ENCODE measurements at places on chromosomes 7 and 10. TPM values are rescaled to one million over a fixed set of nuclear protein-coding genes. Genes with fewer than 3 reads are reported as not detected.

GRCh38 chr7:47888371-47889265 lies 59.6 kb downstream of the PKD1L1 start:
- DNase-seq, result no peak

DNA sequence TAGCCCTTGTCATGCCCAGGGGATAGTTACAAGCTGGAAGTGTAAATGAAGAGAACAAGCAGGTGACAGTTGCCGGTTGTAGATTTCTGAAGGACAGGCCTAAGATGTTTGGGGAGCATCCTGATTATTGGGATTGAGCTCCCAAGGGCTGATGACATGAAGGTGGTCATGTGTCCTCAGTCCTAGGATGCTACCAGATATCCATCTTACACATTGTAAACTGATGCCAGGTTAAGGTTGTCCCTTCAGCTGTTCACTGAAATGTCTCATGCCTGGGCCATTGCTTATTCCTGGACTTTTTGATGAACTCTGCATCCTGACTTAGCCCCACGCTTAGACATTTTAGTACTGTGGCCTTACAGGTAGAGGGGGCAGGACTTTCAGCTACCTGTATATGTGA lies 1.3 kb downstream of the ZMIZ2 start:
- DNase-seq, result no peak

DNA sequence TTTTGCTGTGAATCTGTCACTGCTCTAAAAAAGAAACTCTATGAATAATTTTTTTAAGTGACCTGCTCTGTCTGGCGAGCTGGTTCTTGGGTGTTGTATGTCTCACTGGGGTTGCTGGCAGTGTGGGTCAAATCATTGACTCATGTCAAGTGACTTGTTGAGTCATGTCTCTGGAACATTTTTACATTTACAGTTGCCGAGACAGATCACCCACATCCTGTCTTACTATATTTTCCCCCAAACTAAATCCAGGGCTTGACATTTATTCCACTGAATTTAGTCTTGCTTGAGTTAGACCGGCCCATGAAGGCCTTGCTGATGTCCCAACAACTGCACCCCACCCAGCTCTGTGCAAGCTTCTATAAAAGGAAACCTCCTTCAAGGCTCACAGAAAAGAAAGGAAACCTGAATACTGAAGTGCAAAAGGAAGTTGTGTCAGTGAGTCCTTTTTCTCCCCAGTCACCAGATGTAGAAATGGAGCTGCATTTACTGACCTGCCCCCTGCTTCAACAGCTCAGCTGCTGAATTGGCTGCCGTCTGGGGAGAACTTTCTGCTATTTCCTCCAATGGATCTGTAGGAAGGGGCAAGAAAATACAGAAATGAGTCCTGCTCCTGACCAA lies 290.3 kb downstream of the TNS3 start:
- peak; percentile 98 for DNase-seq

Gene SUN3
- not detected for polyA plus RNA-seq

DNA sequence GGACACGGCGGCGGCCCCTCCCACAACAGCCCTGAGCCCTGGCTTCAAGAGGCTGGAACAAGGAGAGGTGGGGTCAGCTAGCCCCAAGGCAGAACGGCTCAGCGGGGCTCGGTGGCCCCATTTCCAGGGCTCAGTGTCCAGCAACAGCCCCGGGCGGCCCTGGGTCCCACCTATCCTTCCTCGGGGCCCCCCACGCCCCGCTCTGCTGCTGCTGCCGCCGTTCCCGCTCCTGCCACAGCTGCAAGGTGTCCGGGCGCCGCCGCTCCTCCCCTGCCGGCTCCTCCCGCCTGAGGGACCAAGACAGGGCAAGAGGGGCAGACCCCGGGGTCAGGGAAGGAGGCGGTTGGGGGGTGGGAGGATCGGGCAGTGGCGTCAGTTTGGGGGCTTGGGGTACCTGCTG lies 3.4 kb upstream of the SAP25 start:
- DNase-seq, result no peak

GRCh38 chr7:5230265-5231067 lies 40.4 kb downstream of the WIPI2 start:
- DNase-seq, result no peak

DNA sequence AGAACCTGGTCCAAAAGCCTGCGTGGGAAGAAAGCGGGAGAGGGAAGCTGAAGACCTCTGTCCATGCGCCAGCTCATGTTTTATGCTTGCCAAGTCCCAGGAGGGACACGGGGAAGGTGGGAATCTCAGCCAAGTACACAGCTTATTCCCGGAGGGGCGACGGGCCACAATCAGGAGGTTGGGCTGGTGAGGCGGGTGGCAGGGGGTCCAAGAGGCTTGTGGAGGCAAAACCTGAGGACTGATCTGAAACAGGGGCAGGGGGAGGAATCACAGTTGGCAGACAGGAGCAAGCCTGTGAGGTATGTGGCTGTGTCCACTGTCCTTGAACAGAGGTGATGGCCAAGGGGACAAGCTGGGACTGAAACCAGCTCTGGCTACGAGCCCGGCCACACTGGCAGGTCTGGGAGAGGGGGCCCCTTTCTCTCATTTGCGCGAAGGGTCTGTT lies 38.0 kb upstream of the LEP start:
- DNase-seq, result no peak

DNA sequence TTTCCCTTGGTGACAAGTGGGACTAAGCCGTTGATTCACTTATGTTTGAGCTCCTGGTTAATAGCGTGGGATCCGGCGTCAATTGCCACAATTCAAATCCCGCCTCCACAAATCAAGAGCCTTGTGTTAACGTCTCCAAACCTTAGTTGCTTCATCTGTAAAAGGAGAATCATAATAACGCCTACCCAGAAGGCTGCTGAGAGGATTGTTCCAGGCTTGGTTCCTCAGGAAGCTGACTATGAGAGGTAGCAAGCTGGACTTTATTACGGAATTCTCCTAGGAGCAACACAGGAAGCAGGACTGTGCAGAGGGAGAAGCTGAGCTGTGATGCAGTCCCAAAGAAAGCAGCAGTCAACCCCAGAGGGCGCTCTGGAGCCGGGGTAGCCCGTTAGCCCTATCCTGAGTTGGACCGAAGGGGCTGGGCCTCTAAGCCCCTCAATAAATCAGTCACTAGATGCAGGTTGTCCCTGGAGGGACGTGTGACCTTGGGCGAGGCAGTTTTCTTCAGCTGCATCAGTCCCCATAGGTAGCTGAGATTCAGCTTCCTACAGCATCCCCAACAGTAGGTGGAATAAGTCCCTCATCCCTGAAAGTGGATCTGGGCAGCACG lies 6.9 kb upstream of the BAG3 start:
- no peak for DNase-seq

Gene FAM53B
- polyA plus RNA-seq, result 4.0 TPM

DNA sequence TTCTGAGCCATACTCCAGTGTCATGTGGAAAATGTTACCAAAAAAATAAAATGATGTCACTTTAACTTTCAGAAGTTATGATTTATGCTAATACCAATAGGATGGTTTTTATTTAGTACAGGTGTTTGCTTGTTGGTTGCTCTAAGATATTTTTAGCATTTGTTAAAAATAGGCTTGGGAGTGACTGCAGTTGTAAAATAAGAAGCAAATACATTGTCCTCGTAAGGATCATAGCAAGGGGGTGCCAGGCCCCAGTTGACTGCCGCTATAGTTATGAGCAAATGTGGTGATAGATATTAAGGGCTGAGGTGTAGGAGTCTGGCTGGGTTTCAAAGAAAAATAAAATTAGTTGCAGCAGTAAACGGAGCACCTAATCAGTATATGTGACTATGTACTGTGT lies 354.4 kb upstream of the BMPER start:
- DNase-seq, result no peak

Gene ATRNL1
- polyA plus RNA-seq, result 0.28 TPM

DNA sequence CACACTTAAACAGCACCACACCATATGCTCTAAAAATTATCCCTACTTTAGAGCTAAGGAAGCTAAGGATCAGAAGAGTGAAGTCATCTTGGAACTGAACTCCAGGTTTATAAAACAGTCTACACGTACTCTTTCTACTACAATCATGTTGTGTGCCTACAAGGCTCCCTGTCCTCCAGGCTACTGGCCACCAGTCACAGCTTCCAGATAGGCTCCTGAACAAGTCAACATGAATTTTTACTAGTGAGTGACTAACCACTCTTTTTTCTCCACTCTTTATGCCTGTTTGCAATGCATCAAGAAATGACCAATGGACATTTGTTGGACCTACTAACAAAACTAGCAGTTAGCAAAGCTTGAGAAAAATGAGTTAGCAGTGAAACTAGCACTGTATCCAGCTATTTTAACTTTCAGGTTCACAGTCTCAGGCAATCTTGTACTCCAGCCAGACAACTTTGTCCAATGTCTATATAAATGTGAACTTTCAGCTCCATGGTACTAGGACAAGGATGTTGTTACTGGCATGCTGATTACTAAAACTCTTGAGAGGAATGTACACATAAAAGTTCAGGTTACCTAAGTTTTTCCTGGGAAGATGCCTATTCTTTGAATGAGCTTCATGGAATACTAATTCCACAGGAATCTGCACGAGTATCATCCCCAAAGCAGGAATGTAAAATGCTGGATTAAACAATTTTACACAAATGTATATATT lies 180.0 kb downstream of the BTAF1 start:
- no peak for DNase-seq

GRCh38 chr10:95793401-95794045 lies 37.6 kb downstream of the ENTPD1 start:
- no peak for DNase-seq

Gene ANLN
- polyA plus RNA-seq, result 25.3 TPM

All from fibroblast of lung (primary cell).